ENCODE measurements at places on chromosomes 7 and 10.

DNA sequence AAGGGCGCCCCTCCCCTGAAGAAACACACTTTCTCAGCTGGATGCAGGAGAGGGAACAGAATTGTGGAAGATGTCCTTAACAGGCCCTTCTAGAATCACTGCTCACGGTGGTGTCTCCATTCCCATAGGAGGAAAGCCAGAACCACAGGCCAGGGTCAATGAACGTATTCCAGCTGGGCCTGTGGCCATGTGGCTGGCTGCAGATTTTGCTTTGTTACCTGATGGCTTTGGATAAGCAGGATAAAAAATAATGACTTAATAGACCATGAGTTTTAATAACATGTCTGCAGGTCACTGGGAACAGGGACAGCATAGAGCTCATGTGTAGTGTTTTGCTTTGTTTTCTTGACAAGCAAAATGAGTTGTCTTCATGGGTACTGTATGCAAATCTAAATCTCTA, 210.3 kb downstream of the TRIL start:
- no peak for DNase-seq

GRCh38 chr10:133274751-133275683, 1.7 kb downstream of the ADAM8 start:
- no peak for DNase-seq

- no peak for DNase-seq
These were observed 40.6 kb upstream of the PIK3CG start for GRCh38 chr7:106824458-106824857.

GRCh38 chr7:50164559-50165170, 71.6 kb upstream of the ZPBP start:
- DNase-seq: no peak

DNA sequence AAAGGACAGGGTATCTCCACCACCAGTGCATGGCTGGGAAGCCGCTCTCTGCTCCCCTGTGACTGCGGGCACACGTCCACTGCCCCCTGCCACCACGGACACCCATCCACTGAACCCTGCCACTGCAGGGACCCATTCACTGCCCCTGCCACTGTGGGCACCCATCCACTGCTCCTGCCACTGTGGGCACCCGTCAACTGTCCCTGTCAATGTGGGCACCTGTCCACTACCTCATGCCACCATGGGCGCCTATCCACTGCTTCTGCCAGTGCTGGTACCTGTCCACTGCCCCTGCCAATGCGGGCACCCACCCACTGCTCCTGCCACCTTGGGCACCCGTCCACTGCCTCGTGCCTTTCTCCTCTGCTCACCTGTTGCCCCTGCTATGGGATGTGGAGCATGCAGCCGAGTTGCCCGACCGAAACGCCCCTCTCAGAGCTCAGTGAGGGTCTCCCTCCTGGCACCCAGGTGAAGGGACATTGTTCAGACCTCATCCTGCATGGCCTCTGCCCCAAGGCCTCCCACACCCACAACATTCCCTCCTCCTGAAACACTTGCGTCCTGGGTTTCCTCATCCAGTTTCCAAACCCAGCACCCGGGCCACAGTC, 207.4 kb downstream of the ADARB2 start:
- no peak for DNase-seq

- DNase-seq: no peak
These were observed 16.2 kb downstream of the DUSP5 start for GRCh38 chr10:110513949-110514348.

- DNase-seq: no peak
These were observed 370.0 kb upstream of the IGFBP3 start for GRCh38 chr7:46291050-46291438.

GRCh38 chr7:14195079-14195478, 205.6 kb upstream of the ETV1 start:
- DNase-seq: no peak

- peak; percentile 81 for DNase-seq
These were observed 5.4 kb downstream of the CEP41 start for GRCh38 chr7:130435311-130435854.

GRCh38 chr10:122461367-122461728, at the start of gene HTRA1:
TSS of gene HTRA1 (plus strand) at chr10:122461553. CDS start at chr10:122461653, 100 bp downstream.
- DNase-seq: peak; percentile 11

- DNase-seq: no peak
These were observed 536.4 kb downstream of the GRM8 start for GRCh38 chr7:126716321-126716720.

DNA sequence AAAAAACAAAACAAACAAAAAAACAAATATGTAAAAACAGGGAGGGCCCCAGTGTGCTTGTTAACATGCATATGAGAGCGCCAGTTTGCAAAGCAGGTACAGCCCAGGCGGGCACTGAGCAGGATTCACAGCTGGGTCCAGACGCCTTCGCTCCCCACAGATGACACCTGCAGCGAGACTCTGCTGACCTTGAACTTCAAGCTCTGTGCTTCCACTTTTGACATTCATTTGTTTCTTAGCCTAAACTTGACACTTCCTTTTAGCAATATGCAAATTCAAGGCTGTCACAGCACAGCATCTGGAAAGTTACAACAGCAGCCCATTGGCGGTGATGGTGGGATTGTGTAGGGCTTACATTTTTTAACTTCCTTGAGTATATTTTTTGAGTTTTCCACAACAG, 88.8 kb upstream of the TNS3 start:
- DNase-seq: no peak

DNA sequence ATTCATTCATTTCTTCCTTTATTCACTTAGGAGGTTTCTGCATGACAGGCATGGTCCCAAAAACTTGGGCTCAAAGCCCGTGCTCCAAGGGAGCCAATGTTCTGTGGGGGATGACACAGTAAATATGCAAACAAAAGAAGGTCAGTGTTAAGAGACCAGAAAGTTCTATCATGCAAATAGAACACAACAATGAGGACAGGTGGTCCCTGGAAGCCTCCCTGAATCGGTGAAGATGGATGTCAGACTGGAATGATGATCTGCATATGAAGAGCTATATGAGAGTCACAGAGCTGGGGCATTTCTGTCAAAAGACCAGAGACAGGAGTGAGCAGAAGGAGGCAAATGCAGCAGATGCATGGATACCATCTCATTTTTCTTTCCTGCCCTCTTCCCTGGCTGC, 129.0 kb downstream of the ABCA13 start:
- DNase-seq: no peak

DNA sequence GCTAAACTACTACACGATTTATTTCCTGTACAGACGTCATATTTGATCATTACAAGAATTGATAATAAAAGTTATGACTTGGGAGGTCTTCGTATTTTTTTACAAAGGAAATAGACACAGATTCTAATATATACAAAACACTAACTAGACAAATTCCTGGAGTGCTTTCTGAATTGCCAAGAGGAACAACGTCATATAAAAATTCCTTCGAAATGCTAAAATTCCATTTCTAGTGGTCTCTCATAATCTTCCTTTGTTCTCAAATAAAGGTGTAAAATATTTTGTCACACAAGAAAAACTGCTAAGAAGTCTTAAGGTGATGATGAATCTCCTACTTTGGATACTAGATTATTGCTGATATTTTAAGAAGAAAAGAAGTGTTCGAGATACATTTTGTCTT, 85.4 kb downstream of the CDK6 start:
- DNase-seq: no peak

DNA sequence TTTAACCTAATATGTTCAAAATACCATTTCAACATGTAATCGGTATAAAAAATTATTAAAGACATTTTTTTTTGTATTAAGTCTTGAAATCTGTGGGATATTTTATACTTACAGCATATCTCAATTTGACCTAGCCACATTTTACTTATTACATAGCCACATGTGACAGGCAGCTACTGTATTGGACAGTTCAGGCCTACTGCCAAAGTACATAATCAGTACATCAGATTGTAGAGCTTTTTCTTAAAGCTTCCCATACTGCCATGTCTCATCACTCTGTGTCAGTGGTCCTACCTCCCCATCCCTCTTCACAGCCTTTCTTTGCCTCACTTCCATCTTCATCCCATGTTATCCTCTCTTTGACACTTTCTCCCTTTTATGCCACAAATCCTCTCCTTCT, 43.0 kb downstream of the LOXL4 start:
- no peak for DNase-seq

DNA sequence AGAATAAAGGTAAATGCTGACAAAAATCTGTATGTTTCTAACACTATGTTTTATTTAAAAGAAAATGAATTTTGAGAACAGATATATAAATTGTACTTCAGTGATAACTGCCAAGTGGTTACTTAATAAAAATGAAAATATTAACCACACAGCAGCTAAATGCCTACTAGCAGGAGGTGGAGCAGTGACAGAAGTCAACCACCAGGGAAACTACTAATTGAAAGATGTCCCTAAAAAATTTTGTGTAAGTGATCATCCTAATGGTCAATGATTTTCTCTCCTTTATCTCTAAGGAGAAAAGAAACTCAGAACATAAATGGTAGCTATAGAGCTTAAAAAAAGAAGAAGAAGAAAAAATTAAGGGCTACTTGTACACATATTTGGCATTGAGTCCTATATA, 22.9 kb downstream of the WNT16 start:
- DNase-seq: no peak

DNA sequence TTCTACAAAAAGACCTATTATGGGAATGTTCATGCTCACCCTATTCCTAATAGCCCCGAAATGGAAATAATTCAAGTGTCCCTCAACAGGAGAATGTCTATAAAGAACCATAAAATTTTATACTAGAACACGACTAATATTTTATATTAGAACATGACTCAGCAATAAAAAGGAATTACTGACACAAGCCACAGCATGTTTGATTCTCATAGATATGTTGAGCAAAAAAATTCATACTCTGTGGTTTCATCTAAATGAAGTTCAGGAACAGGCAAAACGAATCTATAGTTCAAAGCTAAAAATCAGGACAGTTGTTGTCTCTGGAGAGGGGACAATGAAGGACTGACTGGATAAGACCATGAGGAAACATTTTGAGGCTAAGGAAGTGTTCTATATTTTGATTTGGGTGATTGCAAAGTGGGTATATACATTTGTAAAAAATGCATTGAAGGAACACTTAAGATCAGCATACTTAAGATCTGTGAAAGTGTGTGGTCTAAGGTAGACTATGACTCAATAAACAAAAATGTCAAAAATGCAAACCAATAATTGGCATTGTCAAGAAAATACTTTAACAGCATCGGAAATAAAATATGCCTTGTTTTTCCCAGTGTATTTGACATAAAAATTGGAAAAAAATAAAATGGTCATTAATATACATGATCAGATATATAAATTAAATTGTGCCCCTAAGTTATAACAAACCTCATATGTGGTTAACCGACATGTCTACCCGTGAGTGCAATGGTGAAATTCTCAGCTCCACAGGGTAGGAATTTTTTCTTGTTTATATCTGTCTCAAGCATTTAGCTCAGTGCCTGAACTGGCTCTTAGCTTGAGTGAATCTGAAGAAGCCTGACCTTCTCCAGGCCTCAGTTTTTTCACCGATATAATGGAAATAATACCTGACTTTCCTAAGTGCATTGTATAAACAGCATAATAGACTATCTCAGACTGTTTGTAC, 124.9 kb upstream of the CTTNBP2 start:
- DNase-seq: no peak

DNA sequence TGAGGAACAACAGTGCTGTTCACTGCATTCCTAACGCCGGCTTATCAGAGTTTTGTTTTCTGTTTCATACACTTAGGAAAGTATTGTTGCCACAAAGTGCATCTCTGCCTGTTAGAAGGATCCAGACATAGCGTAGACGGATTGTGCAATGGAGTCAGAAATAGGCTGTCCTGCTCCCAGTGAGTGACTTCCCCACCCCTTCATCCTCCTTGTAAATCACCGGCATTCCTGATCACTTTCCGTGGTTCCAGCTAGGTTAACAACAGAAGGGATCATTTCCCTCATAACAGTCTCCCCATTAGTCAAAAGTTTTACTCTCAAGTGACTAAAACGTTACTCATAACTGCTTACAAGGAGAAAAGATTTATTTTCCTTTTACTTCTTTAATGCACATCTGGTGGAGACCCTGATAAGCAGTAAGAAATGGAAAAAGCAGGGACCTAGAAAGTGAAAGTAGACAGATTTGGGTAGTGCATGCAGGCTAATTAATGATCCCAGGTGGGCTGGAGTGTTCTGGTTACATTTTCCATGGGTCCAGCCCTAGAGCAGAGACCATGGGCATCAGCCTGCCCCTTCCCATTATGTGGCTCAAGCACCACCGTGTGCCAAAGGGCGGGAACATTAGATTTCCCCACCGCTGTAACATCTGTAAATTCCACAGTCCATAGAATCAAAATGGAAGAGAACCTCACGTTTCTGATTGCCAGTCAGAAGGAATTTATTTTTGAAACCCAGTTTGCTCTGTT, 395.1 kb upstream of the GALNT17 start:
- DNase-seq: no peak

GRCh38 chr10:10045765-10046028, 972.0 kb upstream of the CELF2 start:
- DNase-seq: no peak

DNA sequence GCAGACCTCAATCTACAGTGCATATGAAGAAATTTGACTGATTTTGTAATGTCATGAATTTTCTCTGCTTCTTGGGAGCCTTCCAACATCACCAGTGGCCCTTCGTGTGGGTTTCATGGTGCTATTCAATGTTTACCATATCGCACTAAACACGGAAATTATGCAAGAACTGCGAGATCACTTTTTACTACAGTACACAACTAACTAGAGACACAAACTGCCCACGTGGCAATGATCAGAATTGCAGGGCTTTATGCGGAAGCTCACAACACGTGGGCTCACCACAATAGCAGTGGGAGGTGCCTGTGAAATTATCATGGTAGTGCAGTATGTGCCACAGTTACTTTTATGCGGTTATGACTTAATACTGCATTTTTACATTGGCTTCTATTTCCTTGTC, 449.7 kb upstream of the KLF6 start:
- no peak for DNase-seq

GRCh38 chr10:120477021-120477742, 20.2 kb downstream of the PLPP4 start:
- DNase-seq: no peak

DNA sequence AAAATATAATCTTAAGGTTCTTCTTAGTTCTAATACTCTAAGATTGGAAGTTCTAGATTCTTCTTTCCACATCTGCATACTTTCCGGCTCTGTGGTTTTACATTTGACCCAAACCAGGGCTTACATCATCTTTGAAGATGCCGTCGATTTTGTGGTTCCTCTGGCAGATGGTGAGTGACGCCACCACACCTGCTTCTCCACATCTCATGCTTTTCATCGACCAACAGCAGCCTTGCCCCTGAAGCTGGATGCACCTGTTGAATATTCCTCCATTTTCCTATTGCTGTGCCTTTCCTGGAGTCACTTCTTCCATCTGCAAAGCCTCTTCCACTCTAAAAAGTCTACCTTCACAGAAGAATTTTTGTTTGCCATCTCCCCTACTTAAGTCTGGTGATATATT, 121.3 kb downstream of the PRKCQ start:
- no peak for DNase-seq

DNA sequence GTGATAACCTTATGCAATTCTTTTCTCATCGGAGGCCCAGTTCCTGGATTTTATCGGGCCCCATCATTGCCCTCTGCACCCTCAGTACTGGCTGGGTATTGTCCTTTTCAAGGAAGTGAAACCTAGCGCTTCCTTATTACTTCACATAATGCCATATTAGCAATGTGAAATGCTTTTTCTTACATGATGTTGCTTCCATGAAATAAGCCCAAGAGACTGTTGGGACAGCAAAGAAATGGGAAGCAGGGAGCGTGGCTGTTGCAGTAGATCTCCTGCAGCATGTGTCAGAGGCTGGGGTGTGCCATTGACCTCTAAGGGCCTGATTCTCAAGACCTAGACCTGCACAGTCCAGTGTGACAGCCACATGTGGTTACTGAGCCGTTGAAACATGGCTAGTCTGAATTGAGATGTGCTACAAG, 8.1 kb downstream of the CHN2 start:
- DNase-seq: no peak

Data from skin of body (tissue), 3 donors.